Suprapubic skin (tissue), 4 donors: ENCODE measurements at places on chromosomes 4 and X. TPM values are rescaled to one million over a fixed set of nuclear protein-coding genes. Genes with fewer than 3 reads are reported as not detected.

DNA sequence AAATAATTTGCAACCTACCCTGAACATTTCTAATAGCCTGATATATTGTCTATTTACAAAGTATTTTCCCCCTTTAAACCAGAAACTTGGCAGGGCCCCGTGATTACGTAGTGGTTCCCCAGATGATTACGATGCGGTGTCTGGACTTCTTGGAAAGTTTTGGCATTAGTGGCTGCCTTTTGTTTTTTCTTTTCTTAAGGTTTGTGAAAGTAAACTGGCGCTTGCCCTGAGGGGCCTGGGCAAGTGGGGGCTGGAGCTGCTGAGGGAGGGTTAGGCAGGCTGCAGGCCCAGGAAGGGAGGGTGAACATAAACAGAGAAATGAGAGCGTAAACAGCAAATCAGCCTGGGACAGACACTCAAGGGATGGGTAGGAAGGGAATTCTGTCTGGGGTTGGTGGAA is 123.6 kb upstream of the MSX1 start:
- DNase-seq: no peak

- DNase-seq: no peak
These were observed 61.9 kb upstream of the IRF2 start for GRCh38 chr4:184536065-184536880.

The MAGEA1 gene
- not detected for total RNA-seq

GRCh38 chr4:40401096-40401495 is 66.0 kb downstream of the CHRNA9 start:
- no peak for DNase-seq

- DNase-seq: no peak
These were observed 63.1 kb downstream of the RTL3 start for GRCh38 chrX:78595901-78596502.

DNA sequence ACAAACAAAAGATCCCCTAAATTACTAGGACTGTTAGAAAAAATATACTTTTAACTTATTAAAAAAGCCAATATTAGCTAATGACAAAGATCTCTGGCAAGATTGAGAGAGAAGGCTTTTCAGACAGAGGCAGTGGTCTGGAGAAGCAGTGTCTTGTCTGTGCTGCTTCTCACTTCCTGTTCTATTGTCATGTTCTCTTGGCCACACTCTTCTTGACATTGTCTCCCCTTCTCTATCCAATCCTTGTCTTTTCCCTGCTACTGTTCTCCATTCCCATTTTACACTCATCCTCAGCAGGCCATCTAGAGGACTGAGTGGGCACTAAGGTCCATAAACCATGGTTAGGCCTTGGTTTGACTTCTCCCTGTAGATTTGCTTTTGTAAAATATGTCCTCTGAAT is 14.0 kb upstream of the TAPT1 start:
- DNase-seq: no peak

The IL13RA1 gene
- total RNA-seq: 25.3 TPM

- DNase-seq: no peak
These were observed 471 bp downstream of the MCTS1 start for GRCh38 chrX:120604361-120604782.

GRCh38 chr4:55038176-55038890 is 87.1 kb downstream of the KDR start:
- DNase-seq: no peak
